ENCODE measurements at places on chromosomes 4 and X.

DNA sequence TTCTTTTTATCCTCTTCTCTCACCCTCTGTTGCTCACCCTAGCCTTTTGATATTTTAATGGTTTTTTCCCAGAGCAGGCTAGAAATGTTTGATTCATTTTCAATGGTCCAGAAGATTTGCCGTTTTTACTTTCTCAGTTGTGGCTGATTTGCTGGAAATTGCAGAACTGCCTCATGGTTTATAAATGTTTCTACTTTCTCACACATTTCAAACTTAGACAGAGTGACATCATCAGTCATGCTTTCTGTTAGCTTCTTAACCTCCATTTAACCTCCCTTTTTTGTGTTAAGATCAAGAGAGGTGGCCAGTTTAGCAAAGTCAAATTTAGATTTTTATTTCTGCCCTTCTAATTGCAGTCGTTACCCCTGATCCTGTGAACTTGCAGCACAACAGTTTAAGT, 8.7 kb downstream of the RXFP1 start:
- no peak for DNase-seq

DNA sequence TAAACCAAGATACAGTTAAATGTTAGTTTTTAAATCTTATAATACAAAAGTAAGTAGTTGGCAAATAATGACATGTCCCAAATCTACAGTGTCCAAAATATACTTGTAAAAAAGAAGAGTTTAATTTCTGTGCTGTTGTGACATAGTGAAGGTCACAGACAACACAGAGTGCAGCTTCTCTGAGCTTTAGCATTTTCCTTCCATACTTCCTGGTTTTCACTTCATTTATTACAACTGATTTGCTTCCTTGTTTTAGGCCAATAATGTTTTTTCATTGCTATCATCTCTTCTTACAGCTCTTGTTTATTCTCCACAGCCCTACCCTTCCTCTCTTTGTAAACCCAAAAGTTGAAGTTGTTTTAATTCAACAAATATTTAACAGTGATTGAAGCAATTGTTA, 132.4 kb upstream of the TET2 start:
- no peak for DNase-seq

GRCh38 chr4:66204534-66205247, 534.4 kb upstream of the EPHA5 start:
- no peak for DNase-seq

GRCh38 chr4:164320847-164321246, 433.1 kb upstream of the SMIM31 start:
- DNase-seq, result no peak

DNA sequence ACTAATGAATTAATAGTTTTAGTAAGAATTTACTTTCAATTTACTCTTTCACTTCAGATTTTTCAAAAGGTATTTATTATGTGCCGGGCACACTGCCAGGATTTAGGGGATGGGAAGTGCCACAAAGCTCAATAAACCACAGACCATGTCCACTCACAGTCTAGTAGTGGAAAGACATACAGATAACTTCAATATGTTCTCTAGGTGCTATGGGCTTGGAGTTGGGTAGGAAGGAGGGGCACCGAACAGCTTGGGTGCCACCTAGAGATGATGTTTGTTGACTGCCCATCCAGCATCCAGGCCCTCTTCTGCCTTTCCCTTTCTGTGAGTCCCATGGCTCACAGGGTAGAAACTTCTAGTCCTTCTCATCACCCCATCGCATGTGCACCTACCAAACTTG, 17.8 kb downstream of the MFAP3L start:
- no peak for DNase-seq

DNA sequence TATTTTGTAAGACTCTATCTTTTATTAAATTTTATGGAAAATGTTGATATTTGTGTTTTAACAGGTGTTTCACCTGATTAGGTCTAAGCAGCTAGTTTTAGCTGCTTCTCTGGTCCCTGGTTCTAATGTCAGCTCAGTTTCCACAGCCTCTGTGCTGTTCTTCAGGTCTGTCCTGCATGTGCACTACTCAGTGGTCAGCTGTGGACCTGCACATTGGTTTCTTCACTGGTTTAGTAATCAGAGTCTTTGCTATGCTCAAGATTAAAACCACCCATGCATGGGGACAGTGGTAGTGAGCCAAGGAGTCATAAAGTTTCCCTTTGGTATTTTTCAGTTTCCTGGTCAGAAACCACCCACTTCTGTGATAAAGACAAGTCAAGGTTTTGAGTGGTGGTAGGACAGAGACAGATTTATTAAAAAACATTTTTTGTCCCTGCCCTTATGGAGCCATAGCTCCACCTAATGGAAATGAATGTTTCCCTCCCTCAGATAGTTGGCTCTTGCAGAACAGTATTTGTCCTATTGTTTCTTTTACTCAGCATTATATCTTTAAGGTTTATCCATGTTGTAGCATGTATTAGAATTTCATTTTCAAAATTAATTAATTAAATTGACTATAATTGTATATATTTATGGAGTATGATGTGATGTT, 36.8 kb upstream of the VBP1 start:
- DNase-seq, result peak; percentile 0

- no peak for DNase-seq
These were observed 116.5 kb downstream of the CENPC start for GRCh38 chr4:67428819-67429218.

DNA sequence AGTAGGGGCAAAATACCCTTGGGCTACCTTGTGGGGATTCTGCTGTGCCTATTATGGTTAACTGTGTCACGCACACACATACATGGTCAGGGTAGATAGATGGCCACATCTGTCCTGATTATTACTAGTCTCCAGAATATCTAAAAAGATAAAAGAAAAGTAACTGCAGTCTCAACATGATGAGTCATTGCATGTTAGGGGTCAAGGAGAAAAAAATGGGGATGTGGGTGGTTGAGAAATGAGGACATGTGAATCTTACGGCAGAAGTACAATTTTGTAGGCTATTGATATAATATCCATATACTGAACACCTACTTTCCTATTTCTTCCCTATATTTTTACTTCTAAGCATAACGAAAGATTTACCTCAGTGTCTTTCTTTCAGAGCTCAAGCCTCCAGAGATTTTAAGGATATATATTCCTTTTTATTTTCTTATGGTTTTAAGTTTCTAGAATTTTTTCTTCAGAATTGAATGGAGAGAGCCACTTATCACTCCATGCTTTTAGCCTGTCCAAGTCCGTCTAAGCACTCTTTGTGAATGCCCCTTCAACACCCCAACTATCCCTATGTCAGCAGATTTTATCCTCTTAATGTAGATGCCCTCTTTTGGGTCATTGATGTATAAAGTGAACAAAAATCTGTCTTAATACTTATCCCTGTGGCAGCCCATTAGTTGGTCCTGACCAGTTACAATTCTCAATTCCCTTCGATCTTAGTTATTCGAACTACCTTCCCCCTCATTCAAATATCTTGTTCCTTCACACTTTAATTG, 642.2 kb downstream of the IQCM start:
- DNase-seq, result no peak

GRCh38 chrX:11908371-11908770, 150.3 kb downstream of the MSL3 start:
- peak; percentile 57 for DNase-seq

- DNase-seq, result no peak
These were observed 324.9 kb upstream of the CASK start for GRCh38 chrX:42248226-42248625.

GRCh38 chrX:93673056-93673868, at the start of gene NAP1L3:
Gene NAP1L3, minus strand, starts transcription at chrX:93673578. Its CDS starts 274 bp downstream, at chrX:93673304.
- DNase-seq, result no peak

- DNase-seq, result no peak
These were observed 882.0 kb upstream of the INTU start for GRCh38 chr4:126750723-126751122.

GRCh38 chr4:69536558-69536957, 40.9 kb upstream of the UGT2B4 start:
- DNase-seq, result no peak

DNA sequence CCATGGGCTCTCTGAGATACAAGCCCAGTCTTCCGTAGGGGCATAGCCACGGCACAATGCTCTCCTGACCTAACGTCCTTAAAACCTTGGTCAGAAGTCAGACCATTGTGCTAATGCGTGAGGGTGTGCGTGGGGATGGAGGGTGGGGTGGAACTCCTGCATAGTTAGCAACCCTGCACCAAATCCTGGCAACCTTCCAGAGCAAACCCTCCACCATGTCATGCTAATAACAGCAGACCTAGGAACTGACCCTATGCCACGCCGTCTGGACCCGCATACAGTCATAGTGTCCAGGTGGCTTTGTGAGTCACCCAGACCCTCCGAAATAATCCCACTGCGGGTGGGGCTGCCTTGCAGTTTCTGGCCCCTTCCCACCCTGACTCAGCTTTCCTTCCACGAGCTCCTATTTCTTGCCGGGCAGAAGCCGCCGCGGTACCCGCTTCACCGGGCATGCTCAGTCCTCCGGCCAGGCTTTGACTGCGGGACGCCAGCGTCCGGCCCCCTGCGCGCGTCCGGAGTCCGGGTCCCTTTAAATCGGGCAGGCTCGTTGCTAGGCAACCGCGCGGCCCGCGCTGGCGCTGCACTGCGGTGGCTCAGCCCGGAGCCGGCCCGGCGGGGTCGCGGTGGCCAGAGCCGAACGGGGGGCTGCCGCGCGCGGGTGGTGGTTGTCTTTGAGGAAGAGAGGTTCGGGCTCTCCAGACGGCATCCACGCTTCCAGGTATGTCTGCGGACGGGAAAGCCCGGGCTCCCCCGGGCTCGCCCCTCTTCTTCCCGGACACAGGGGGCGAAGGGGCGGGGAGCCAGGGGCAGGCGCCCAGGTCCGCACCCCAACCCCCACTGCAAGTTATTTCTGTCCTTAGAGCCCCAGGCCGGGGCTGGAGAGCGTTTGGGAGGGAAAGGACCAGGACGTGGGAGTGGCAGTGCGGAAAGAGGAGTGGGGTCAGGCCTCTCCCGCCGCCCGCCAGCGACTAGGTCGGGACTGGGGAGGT, at the start of gene CCDC160:
Gene CCDC160 (plus strand): TSS at position 557 of the 989 bp plus-strand sequence. CDS start 7,619 bp downstream, outside the sequence.
- DNase-seq, result peak; percentile 28

GRCh38 chr4:74473155-74473811, 28.3 kb downstream of the AREG start:
- DNase-seq, result peak; percentile 94

- no peak for DNase-seq
These were observed 246.0 kb downstream of the CXXC4 start for GRCh38 chr4:104248726-104249125.

GRCh38 chrX:101232316-101232715, 12.7 kb downstream of the DRP2 start:
- DNase-seq, result no peak

GRCh38 chr4:91488946-91489345, 814.8 kb upstream of the GRID2 start:
- DNase-seq, result no peak

- peak; percentile 76 for DNase-seq
These were observed 84.8 kb downstream of the TMEM164 start for GRCh38 chrX:110087485-110088356.

DNA sequence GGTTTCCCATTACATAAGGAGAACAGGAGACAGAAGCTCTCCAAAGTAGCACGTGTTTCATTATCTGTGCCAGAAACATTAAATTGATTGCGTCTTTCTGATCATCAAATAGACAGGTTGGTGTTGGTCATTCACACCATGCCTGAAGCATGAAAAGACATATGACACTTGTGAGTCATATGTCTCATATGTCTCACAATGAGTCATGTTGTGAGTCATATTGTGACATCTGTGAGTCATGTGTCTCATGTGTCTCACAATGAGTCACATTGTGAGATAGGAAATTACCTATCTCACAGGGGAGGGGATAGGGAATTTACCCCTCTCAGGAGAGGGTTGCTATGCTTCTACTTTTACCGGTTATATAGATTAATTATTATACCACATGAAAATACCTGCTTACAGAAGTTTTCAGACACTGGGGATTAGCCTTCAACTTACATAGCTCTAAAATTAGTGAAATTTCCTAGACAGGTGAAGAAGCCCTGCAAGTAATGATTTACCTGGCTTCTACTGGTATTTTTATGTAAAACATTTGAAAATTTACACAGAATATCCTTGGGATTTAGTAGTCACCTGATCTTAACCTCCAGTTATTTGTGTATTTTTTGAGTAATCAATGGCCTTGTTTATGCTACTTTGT, 80.8 kb downstream of the NPFFR2 start:
- DNase-seq, result peak; percentile 1

DNA sequence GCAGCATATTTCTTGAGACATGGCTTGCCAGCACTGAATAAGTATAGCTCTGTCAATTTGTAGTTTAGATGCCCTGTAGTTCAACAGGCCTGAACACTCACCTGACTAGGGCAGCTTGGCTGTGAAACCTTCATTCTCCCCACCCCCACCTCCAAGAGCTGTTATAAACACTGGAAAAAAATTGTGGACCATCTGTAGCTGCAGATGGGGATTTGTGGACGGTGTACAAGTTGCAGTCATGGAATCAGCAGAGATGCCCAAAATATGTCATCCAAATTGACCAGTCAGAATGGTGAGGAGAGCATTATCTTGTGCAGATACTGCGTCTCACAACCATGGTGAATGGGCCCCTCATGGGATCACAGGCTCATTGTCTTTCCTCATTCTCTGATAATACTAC, 76.2 kb upstream of the PAQR3 start:
- no peak for DNase-seq

- DNase-seq, result no peak
These were observed 5.2 kb downstream of the PKD2 start for GRCh38 chr4:88012647-88013046.

- DNase-seq, result peak; percentile 2
These were observed 1.7 kb upstream of the PCDH10 start for GRCh38 chr4:133147286-133147821.

GRCh38 chrX:146054311-146054710, 236.7 kb downstream of the SLITRK2 start:
- DNase-seq, result no peak

GRCh38 chr4:168674866-168675265, 178.0 kb downstream of the PALLD start:
- no peak for DNase-seq

- DNase-seq, result no peak
These were observed 26.9 kb upstream of the CYBB start for GRCh38 chrX:37752936-37753335.

- DNase-seq, result peak; percentile 17
These were observed 102.9 kb upstream of the SLC34A2 start for GRCh38 chr4:25552580-25553271.

- DNase-seq, result peak; percentile 20
These were observed 43.5 kb downstream of the SRPX2 start for GRCh38 chrX:100687546-100687945.

GRCh38 chrX:154325541-154325940, 29.9 kb downstream of the TKTL1 start:
- peak; percentile 41 for DNase-seq

- peak; percentile 27 for DNase-seq
These were observed 5.6 kb upstream of the CT45A1 start for GRCh38 chrX:135707880-135708279.

DNA sequence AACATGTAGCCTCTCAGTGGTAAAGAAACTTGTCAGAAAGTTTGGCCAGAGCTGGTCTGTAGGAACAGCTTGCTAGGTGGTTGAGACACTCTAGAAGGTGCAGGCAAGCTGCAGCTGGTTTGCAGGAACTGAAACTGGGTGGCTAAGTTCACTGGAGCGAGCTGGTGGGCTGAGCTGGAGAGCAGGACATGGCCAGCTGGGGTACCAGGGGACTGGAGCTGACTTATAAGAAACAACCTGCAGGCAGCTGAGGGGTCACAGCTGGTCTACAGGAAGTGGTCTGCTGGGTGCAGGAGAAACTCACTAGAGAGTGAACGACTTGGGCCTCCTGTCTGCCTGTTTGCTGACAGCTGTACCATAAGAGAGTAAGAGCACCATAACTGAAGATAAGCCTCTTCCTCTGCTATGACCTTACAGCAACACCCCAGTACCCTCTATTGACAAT, 157.1 kb upstream of the LNX1 start:
- no peak for DNase-seq
